ENCODE measurements at places on chromosomes 7 and 10.

DNA sequence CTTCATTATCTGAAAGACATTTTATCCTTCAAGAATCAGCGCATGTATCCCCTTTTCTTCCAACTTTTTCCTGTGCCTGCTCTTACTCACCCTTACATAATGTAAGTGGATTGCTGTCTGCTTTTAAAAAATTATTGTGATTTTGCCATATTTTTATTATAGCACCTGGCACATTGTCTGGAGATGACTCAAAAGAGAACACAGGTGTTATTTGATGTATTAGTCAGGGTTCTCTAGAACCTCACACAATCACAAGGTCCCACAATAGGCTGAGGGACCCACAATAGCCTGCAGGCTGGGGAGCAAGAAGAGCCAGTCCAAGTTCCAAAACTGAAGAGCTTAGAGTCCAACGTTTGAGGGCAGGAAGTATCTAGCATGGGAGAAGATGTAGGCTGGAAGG, 390.0 kb downstream of the EXOC4 start:
- H3K36me3 ChIP-seq, result no peaks in the 10 kb centered on the region
- H3K4me1 ChIP-seq, result peaks cover 13% of the 10 kb centered on the region
- DNase-seq, result no peak
- no peaks in the 10 kb centered on the region for H3K27me3 ChIP-seq
- H3K27ac ChIP-seq, result no peak overlapping the region

DNA sequence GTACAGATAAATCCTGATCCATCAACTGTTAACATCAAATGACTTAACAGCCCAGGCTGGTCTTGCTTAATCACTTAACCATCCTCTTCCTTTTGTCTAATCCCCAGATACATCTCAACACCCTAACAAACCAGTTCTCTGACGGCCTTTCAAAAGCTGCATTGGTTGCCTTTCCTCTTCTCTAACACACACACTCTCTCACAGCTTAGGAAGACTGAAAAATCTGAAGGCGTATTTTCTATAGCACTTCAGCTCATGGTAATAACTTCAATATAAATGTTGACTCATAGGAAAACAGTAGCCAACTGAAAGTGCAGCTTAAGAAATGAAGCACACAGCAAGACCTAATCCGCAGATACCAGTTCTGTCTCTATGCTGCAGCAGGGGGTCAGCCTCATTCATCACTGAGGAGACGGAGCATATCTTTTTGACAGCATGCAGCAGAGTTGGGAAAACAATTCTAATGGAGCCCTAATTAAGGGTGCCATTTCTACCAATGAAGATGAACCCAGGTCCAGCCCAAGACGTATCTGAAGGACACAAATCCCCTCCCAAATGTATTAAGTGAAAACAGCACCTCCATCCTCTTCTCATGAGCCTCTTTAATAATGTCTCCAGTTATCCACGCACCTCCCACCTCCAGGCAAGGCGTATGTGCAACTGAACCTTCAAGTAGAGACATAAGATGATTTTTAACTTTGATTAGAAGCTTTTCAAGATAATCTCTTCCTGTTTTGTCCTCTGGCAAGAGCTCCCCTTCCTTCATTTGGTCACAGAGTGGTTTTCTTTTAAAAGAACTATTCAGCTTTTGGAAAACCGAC, 211.7 kb upstream of the NFE2L3 start:
- no peak overlapping the region for H3K27ac ChIP-seq
- DNase-seq, result no peak
- no peaks in the 10 kb centered on the region for H3K27me3 ChIP-seq
- H3K36me3 ChIP-seq, result no peaks in the 10 kb centered on the region
- no peaks in the 10 kb centered on the region for H3K4me1 ChIP-seq
- H3K4me3 ChIP-seq, result no peak overlapping the region

DNA sequence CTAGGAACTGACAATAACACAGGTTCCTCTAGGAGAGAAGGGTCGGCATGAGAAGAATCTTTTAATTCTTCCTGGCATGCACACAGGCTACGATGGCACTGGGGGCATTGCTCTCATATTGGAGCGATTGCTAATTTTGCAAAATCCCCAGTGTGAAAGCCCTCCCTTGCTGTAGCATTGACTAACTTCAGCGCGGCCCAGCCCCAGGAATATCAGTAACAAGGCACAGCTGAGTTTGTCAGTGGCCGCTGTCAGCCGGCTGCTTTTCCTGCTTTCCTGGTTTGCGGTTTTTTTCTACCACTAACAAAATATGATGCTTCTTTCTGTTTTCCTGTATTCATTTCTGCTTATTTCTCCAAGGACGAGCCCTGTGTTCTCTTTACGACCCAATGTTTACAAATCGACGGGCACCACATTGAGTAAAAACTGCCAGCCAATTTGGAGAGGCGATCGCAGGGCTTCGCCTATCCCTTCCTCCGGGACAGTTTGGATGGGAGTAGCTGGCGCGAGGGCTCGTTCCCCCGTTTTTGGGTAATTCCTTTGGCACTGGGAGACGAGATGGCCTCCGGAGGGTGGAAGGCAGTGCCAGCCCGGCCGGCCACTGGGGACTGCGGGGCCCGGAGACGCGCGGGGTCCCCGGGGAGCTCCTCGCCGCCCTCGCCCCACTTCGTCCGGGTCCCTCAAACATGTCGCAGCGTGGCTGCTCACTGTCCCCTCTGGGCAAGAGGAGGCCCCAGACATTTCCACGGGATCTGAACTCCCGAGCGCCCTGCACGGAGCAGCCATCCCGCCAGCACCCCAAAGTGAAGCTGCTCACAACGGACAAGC, 967 bp downstream of the ADARB2 start:
- H3K27me3 ChIP-seq, result no peaks in the 10 kb centered on the region
- no peak for DNase-seq
- H3K4me1 ChIP-seq, result no peaks in the 10 kb centered on the region
- no peak overlapping the region for H3K27ac ChIP-seq

DNA sequence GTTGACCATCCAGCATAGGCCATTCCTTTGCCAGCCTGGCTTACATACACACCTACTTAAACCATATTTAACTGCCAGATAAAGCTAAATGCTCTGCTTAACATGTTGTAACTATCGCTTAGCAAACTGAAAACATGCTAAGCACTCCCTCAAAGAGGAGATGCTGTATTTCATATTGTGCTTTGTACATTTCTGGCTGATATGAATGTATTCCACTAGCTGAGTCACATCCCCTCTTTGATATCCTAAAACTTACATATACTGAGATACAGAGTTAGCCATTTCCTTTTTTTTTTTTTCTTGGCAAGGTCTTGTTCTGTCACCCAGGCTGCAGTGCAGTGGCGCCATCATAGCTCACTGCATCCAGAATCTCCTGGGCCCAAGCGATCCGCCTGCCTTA, 99.4 kb downstream of the TPST1 start:
- H3K27me3 ChIP-seq, result no peaks in the 10 kb centered on the region
- no peak overlapping the region for H3K4me3 ChIP-seq
- 0 out of 2 replicates have a peak, but pooled peaks cover 10% of the 10 kb centered on the region for H3K4me1 ChIP-seq
- no peak overlapping the region for H3K27ac ChIP-seq
- no peaks in the 10 kb centered on the region for H3K36me3 ChIP-seq

GRCh38 chr10:46992803-46993561, 81.8 kb downstream of the PTPN20 start:
- H3K36me3 ChIP-seq, result no peaks in the 10 kb centered on the region
- H3K4me3 ChIP-seq, result peak overlapping the region; percentile 24
- no peaks in the 10 kb centered on the region for H3K27me3 ChIP-seq
- H3K4me1 ChIP-seq, result peaks cover 21% of the 10 kb centered on the region

DNA sequence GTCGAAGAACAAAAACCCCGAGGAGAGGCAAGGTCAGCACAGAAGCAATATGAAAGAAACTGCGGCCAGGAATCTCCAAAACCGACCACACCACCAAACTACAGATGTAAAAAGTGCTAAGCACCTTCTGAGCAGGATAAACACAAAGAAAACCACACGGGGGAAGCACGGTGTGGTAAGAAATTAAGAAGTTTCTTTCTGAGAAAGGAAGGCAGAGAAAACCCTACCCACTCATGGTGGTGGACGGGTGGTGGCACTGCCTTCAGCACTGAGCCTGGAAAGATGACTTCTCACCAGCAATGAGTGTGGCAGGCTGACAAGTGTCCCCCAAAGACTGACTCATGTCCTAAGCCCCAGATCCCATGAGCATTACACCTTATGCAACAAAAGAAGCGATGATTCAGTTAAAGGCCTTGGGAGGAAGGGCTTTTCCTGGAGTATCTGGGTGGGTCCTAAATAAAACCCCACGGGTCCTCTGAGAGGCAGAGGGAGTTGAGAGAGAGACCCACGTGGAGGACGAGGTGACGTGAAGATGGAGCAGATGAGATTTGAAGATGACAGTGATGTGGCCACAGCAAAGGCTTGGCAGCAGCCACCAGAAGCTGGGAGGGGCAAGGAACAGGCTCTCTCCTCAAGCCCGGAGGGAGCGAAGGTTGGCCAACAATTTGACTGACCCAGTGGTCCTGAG, 124.9 kb downstream of the DLG5 start:
- peak overlapping the region; percentile 9 for H3K27ac ChIP-seq
- no peaks in the 10 kb centered on the region for H3K27me3 ChIP-seq
- DNase-seq, result peak; percentile 77
- H3K36me3 ChIP-seq, result 0 out of 2 replicates have a peak, but pooled peaks cover 4% of the 10 kb centered on the region
- no peak overlapping the region for H3K4me3 ChIP-seq
